Activated CD4-positive, alpha-beta T cell treated with anti-CD3 and anti-CD28 coated beads, Interleukin-2, amount 50 U/mL, for 4 hours (primary cell): ENCODE measurements at places on chromosomes 4 and X.

DNA sequence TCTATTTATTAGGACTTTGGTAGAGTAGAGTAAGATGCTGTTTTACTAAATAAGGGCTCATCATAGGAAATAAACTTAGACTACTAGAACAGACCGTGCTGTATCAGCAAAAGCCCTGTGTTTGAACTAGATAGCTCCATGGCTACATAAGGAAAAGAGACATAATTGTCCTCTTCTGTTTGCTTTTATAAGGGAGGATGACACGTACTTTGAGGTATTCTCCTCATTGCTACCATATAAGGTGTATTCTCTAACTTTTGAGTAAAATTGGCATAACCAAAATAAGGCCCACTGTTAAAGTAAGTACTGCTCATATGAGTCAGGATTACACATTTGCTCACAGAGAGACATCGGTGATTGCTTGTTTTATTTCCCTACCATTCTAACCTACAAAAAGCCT lies 64.3 kb downstream of the PDLIM5 start:
- no peak for DNase-seq

- DNase-seq: no peak
Observed at GRCh38 chr4:133972586-133972985, 229.0 kb downstream of the PABPC4L start.

DNA sequence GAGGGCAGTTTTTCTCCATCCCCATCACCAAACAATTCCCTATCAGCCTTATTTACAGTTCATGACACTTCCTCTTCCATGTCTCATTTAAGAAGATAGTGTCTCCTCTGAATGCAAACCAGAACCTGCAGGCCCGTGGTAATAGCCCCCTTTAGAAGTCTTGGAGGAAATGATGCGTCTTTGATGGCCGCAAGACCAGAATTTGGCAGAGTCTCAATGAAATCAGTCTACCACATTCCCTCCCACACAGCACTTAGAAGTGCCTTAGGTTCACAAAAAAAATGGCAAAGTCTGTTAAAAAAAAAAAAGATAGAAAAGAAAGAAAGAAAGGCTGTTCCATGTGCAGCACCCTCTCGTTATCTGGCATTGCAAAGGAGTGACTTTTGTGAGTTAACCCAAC lies 2.1 kb upstream of the KDR start:
- DNase-seq: no peak

GRCh38 chr4:107519053-107519452 lies 201.0 kb downstream of the PAPSS1 start:
- DNase-seq: no peak

GRCh38 chrX:123731987-123732669 lies 724 bp downstream of the THOC2 start:
- DNase-seq: no peak

DNA sequence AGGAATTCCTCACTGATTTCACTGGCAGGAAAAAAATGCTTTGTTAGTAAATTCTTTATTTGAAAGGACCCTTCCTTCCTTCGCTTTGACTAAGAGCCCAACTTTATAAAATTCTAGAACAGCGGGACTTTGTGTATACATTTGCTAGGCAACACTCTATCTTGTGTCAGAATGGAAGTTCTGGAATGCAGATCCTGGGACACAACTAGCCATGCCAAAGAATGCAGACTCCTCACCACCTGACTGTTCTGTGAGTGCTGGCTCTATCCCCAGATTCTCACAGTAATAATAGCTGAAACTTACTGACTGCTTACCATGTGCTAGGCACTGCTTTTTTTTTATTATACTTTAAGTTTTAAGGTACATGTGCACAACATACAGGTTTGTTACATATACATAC lies 73.3 kb upstream of the ZDHHC15 start:
- DNase-seq: no peak

DNA sequence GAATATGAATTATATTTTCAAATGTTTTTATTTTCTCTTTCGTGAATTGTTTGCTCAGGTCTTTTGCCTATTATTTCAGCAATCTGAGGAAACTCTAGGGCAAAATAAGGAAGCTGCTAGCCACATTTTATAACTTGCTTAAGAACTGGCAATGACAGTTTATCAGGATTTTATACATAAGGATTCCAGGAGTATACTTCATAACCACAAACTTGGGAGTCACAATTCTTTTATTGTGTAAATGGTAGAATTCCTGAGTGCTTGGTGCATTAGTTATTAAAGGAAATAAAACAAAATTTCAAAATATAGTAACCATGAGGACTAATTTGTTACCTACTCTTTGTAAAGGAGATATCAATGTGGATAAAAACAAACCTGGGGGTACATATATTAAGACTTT lies 54.4 kb downstream of the PALLD start:
- DNase-seq: no peak

GRCh38 chr4:147760695-147761094 lies 28.8 kb downstream of the ARHGAP10 start:
- no peak for DNase-seq

- no peak for DNase-seq
Observed at GRCh38 chrX:34653811-34654210, 3.3 kb downstream of the TMEM47 start.

DNA sequence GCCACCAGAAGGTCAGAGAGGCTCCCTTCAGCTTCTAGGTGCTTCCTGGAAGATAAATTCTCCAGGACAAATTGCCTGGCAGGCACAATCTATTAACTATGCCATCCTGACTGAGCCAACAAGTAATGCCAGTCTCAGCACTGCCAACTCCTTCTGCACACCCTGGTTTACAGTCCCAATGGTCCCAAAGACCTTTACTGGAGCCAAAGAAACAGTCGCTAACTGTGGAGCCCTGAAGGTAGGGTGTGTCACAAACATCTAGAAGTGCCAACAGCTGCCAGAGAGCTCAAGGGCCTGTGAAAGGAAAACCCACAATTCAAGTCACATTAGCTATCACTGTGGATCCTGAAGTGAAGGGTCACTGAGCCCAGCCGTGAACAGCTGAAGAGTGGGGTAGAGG lies 34.9 kb upstream of the CITED1 start:
- no peak for DNase-seq

DNA sequence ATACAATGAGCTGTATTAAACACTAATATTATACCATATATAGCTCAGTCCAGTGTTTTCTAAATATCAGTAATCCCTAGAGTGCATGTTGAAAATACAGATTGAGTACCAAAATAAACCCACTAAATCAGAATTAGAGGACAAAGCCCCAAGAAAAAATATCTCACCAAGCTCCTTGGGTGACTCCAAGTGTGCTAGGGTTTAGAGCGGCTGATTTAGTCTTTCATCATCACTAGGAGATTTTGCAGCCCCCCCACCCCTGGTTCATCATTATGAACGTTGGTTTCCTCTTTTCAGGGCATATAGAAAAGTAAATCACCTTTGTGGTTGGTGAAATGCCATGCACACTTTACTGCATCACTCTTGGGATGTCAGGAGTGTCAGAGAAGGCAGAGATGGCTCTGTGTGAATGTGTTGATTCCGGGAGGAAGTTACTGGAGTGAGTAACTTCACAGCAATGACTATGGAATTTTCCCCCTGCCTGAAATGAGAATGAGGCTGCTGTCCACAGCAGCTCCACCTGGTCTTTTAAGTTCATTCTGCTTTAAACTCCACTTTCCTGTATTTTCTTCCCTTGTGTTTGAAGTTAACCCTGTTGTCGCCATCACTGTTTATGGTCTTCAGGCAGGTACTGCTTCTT lies 25.2 kb upstream of the ANAPC4 start:
- no peak for DNase-seq

- no peak for DNase-seq
Observed at GRCh38 chrX:107747596-107748161, 27.9 kb downstream of the TSC22D3 start.

DNA sequence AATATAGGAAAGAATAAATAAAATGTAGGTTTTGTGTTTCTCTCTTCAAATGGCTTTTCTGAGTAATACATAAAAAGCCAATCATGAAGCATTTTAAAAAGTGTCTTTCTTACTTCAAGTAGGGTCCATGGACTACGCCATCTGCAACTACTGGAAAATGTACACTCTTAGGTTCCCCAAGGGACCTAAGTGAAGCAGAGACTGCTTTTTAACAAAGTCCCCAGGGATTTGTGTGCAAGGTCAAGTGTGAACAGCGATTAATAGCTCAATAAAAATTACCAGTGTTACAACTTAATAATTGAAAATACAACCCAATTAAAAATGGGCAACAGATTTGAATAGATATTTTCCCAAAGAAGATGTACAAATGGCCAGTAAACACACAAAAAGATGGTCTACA lies 84.9 kb downstream of the ARHGAP6 start:
- no peak for DNase-seq

- DNase-seq: no peak
Observed at GRCh38 chr4:189364032-189364449, 576.6 kb upstream of the FRG1 start.

GRCh38 chr4:153022241-153022715 lies 86.2 kb downstream of the FHDC1 start:
- DNase-seq: no peak

GRCh38 chrX:15761564-15762191 lies 23.6 kb downstream of the CA5B start:
- no peak for DNase-seq

DNA sequence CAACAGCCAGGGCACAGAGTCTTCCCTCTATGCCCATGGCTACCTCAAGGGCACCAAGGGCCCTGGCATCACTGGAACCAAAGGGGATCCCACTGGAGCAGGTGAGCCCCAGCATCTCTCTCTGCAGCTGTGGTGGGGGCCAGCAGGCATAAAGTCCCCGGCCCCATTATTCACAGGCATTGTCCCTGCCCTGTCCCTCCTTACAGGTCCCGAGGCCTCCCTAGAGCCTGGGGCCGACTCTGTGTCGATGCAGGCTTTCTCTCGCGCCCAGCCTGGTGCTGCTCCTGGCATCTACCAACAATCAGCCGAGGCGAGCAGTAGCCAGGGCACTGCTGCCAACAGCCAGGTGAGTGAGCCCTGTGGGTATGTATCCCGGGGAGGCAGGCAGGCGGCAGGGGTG lies 12.3 kb upstream of the UBA1 start:
- no peak for DNase-seq

GRCh38 chr4:780716-781492 lies 45.0 kb downstream of the CPLX1 start:
- DNase-seq: no peak

DNA sequence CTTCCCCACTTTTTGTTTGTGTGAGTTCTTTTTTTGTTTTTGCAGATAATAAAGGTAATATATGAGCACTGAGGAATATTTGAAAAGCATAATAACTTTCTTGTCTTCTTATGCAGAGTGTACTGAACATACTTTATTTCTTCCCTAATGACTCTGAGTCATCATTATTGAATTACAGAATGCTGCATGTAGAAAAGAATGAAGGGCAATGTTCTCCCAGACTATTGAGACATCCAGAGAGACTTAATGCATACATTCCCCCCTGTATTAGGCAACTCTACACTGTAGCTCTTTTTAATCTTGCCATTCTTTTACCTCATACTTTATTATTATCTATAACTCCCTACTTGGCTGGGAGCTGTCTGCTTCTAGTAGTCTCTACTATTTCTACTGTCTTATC lies 240.5 kb upstream of the ANKRD50 start:
- DNase-seq: no peak

- DNase-seq: no peak
Observed at GRCh38 chr4:52010986-52011385, 9.2 kb downstream of the LRRC66 start.

GRCh38 chr4:112167794-112168193 lies 22.5 kb downstream of the FAM241A start:
- DNase-seq: no peak

GRCh38 chr4:102959496-102959895 lies 60.0 kb downstream of the SLC9B1 start:
- DNase-seq: no peak

- no peak for DNase-seq
Observed at GRCh38 chr4:113060853-113061252, 11.4 kb downstream of the ANK2 start.

GRCh38 chr4:81314196-81314896 lies 99.3 kb upstream of the PRKG2 start:
- DNase-seq: no peak

- no peak for DNase-seq
Observed at GRCh38 chr4:107600436-107600835, 119.6 kb downstream of the PAPSS1 start.

DNA sequence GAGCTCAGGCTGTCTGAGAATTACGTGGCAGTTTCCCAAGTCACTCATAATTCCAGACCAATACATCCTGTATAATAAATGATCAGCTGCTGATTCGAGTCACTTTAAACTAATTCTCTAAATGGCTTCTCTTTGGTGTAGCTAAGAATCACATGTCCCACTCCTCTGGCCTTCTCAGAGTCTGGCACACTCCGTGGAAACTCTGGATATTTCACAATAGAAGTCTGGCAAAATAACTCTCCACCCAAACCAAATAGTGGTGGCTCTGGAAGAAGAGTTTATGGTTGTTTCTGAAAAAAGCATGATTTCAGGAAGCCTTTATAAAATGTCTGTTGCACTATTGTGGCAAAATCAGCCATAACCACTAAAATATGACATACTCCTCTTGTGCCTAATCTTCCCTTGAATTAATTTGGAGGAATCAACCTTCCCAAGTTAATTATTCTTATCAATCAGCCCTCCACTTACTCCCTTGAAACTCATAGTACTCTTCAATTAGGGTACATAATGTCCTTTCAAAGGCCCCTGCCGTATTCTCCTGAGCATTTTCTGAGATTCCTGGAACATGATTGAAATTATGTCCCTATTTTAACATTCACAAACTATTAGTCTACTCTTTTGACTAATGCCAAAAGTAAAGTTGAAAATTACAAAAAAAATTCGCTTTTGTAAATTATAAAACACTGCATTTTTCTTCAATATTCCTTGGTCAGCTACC lies 991.6 kb downstream of the FAT4 start:
- no peak for DNase-seq

DNA sequence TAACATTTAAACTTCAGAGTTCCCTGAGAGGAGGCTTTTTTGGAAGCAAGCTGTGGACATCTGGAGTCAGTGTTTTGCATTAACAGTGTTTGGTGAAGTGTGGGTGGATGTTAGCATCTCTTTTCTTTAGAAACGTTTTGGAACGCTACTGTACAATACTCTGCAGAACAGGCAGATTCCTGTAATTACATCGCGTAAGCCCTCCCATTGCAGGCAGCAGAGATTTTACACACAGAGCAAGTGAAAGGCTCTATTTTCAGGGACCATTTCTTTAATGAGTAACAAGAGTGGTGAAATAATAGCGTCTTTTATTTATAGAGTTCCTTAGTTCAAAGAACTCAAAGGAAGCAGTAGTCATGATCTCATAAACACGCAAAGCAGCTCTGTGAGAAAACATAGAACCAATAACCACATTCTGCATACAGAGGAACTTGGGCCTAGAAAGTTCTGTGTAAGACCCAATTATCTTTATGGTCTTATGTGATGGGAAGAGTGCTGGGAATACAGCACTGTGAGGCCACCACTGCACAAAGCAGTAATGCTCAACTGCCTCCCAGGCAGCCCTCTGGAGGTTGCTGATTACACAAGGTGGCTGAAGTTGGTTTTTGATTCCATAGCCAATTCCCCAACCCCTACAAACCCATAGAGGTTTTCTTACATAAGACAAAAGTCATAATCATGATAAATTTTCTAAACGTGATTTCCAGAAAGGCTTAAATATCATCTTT lies 298.7 kb upstream of the EPHA5 start:
- DNase-seq: no peak
